ENCODE measurements at places on chromosomes 13 and 19.

DNA sequence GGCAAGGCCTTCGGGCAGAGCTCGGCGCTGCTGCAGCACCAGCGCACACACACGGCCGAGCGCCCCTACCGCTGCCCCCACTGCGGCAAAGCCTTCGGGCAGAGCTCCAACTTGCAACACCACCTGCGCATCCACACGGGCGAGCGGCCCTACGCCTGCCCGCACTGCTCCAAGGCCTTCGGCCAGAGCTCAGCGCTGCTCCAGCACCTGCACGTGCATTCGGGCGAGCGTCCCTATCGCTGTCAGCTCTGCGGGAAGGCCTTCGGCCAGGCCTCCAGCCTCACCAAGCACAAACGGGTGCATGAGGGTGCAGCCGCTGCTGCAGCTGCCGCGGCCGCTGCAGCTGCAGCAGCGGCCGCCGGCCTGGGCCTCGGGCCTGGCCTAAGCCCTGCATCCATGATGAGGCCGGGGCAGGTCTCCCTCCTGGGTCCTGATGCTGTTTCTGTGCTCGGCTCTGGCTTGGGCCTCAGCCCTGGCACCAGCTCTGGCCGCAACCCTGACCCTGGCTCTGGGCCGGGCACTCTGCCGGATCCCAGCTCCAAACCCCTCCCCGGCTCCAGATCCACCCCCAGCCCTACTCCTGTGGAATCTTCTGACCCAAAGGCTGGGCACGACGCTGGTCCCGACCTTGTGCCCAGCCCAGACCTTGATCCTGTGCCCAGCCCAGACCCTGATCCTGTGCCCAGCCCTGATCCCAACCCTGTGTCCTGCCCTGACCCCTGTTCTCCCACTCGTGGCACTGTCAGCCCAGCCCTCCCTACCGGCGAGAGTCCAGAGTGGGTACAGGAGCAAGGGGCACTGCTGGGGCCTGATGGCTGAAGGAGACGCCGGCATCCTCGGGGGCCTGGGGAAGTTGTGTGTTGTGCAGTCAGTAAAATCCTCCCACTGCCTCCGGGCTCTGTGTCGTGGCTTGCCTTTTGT is 2.0 kb upstream of the MCOLN1 start:
- H3K4me3 ChIP-seq, result no peak overlapping the region
- peaks cover 18% of the 10 kb centered on the region for H3K36me3 ChIP-seq
- DNase-seq, result no peak
- peaks cover 37% of the 10 kb centered on the region for H3K4me1 ChIP-seq

DNA sequence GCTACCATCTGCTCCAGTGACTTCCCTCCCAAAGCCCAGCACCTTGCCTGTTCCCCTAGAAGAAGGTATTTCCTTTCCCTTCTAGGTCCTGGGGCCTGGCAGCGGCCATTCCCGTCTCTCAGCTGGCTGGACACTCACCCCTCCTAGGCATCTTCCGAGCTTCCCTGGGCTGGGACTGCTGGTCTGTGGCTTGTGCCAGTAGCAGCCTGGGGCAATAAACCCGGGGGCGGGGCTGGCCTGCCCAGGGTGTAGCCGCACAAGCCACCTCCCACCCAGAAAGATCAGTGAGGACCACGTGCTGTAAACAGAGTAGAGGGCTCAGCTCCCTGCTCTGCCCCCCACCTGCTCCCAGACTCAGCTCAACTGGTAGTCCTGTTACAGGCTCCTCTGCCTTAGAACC is 15.0 kb downstream of the LIPE start:
- H3K4me1 ChIP-seq, result no peaks in the 10 kb centered on the region
- no peak overlapping the region for H3K27ac ChIP-seq
- H3K4me3 ChIP-seq, result no peak overlapping the region
- no peaks in the 10 kb centered on the region for H3K27me3 ChIP-seq
- DNase-seq, result no peak

- H3K4me1 ChIP-seq, result no peaks in the 10 kb centered on the region
- H3K36me3 ChIP-seq, result no peaks in the 10 kb centered on the region
- H3K27me3 ChIP-seq, result no peaks in the 10 kb centered on the region
- H3K27ac ChIP-seq, result no peak overlapping the region
- no peak for DNase-seq
Observed at GRCh38 chr13:90020536-90021070, 1326.9 kb upstream of the MIR17HG start.

DNA sequence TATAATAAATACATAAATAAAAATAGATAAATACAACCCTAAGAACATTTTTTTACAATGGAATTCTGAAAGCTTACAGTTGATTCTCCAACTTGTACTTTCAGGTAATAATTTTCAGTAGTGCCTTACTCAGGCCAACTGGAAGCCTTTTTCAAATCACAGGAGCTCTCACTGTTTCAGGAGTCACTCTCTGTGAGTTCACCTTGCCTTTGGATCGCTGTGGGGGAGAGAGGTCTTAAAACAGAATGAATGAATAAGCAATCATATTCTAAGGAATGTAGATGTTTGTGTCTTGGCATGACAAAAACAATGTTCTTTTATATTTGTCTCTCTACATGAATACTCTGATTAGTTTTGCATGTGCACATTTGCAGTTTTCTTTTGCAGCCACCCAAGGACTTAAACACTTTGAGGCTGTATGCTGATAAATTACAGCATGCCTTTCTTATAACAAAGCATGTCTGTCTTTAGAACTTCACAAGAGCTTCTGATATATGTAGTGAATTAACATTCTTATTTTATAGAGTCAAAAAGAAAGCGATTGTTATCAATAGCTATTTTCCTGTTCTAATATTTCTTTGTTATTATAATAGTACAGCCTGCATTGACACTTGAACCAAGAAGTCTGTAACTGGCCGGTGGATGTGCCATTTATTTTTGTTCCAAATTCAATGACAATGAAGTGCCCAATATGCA is 1111.5 kb upstream of the ATXN8OS start:
- H3K4me1 ChIP-seq, result no peaks in the 10 kb centered on the region
- no peak for DNase-seq
- H3K27me3 ChIP-seq, result no peaks in the 10 kb centered on the region
- no peak overlapping the region for H3K4me3 ChIP-seq
